Suppressor macrophage treated with lipopolysaccharide for 4 hours (primary cell): ENCODE measurements at places on chromosomes 5 and 9.

GRCh38 chr9:77554586-77555105 lies 93.5 kb downstream of the GNA14 start:
- DNase-seq: no peak

- no peak for DNase-seq
These were observed 90.7 kb downstream of the CDKN2A start for GRCh38 chr9:21903380-21903965.

DNA sequence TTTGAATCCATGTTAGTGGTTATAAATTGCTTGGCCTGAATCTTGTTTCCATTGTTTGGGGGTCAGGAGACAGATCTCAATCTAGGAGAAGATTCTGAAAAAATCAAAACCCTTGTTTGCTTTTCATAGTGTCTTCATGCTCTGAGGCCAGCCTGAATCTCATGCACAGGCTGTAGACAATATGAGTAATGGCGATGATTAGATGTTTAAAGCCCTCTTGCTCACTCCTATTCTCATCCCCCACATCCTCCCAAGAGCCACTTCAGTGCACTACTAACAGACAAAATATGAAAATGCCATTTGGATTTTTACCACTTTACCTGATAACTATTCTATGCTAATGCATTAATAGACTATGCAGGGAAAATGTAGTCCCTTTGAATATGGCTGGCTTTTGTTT lies 129.4 kb downstream of the NUDT12 start:
- DNase-seq: no peak

DNA sequence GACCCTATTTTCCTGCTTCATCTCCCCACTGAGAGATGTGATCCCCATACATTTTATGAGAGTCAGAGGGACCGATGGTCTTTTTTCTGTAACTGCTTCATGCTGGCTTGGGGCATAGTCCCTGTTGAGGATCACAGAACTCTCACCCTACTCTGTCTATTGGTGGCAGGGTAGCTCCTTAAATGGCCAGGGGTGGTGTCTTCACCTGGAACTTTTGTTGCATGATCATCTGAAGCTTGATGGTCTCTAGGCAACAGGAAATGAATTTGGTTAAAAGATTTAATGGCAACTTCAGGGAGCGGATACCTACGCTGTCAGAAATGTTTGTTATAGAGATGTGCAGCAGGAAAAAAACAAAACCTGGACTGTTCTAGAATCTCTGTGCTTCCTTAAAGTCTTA lies 87.0 kb upstream of the GLIS3 start:
- DNase-seq: no peak

GRCh38 chr5:90294604-90295003 lies 115.0 kb downstream of the CETN3 start:
- no peak for DNase-seq

GRCh38 chr9:88383176-88383575 lies 5.1 kb upstream of the SPIN1 start:
- peak; percentile 42 for DNase-seq

- no peak for DNase-seq
These were observed 16.6 kb downstream of the ZNF131 start for GRCh38 chr5:43137326-43137725.

DNA sequence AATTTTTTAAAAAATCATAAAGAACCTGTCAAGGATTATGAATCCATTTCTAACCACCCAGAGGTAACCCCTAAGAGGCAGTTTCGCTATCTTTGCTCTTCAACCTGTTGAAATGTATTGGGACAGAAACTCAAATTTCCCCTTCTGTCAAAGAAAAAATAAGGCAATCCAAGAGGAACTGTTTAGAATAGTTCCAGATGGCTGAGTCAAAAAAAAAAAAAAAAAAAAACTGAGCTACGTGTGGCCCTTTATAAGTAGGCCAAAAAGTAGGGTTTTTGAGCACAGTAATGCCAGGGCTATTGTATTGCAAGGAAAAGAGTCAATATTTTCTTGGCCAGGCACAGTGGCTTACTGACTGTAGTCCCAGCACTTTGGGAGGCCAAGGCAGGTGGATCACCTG lies 94.9 kb downstream of the RAD23B start:
- DNase-seq: no peak

DNA sequence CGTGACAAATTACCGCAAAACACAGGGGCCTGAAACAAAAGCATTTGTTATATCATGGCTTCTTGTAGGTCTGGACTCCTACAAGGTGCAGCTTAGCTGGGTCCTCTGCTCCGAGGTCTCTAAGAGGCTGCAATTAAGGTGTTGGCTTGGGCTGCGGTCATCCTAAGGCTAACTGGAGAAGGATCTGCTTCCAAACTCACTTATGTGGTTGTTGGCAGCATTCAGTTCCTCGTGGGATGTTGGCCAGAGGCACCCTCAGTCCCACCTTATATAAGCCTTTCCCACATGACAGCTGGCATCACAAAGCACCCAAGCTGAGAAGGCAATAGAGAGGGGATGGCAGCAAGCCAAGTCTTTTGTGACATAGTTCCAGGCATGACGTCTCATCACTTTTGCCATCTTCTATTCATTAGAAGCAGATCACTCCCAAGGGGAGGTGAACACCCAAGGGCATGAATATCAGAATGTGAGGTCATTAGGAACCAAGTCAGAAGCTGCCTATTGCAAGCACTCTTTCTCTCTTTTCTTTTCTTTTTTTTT lies 47.9 kb upstream of the ZBTB43 start:
- no peak for DNase-seq

GRCh38 chr5:140764177-140764973 lies 21.6 kb upstream of the PCDHA1 start:
- DNase-seq: no peak

DNA sequence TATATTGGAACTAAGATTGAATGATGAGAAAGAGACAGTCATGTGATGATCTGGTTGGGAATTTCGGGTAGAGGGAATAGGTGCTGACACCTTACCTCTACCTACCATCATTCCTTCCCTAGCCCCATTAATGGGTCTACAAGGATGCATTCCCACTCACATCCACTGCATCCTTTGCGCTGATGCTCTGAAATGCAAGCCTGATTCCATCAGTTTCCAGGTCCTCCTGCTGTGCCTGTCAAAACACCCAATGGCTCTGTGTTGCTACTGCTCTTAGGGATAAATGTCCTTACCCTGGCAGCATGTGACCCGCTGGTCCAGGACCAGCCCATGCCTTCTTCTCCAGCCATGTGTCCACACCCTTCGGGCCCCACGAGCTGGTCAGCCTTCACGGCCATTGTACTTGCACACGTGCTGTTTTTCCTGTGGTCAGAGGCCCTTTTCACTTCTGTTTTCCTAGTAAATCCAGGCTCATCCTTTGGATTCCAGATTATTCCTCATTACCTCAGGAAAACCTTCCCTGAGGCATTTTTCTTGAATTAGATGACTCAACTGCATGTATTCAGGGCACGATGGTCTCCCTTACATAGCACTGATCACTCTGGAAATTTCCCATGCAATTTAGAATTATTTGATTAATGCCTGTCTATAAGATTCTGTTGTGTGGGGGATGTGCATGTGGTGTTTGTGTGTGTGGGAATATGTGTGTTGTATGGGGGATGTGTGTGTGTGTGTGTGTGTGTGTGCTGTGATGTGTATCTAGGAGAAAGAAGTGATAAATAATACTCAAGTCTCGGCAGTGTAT lies 185.0 kb downstream of the DIRAS2 start:
- DNase-seq: no peak

- DNase-seq: no peak
These were observed 431.6 kb downstream of the IRX1 start for GRCh38 chr5:4027088-4027734.

DNA sequence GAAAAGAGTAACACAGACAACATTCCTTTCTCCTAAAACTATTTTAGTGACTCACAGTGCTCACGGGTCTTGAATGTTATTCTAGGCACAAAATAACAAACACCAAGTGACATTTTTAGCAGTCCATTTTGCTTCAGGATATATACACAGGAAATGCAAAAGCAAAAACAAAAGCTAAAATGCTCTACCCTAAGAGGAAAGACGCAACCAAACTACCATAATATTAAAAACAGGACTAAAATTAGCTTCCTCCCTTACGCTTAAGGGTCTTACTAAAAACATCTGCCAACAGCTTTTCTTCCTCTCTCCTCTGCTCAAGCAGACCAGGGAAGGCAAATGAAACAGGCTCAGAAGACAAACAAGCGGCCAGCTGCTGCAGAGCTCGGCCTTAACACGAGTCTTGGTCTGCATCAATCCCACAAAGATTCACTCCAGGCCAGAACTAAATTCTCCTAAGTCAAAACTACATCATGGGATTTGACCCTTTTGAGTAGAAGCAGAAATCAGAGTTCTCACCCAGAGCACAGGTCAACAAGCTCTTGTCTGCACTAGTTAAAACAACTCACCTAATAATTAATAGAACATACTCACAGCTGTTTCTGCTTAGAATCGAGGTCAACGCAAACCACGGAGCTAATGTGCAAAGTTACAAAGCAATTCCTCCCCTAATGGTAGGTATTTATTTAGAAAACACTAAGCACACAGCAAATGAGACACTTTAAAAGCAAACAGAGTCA lies 62.3 kb downstream of the RAPGEF1 start:
- DNase-seq: peak; percentile 70

DNA sequence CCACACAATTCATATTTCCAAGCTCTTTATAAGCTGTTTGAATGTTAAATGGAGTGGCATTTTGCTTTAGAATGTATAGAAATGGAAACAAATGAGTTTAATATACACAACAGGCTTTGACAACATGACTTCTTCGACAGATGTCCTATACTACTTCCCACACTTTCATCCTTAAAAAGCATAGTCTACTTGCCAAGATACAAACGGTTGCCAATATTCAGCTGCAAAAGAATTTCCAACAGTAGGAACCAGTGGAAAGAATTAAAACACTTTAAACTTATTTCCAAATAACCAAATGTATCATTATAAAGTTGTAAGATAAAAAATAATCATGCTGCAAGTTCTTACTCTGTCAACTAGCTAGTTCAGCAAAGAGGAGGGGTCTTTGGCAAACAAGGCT lies 456.4 kb downstream of the PDE4D start:
- no peak for DNase-seq

DNA sequence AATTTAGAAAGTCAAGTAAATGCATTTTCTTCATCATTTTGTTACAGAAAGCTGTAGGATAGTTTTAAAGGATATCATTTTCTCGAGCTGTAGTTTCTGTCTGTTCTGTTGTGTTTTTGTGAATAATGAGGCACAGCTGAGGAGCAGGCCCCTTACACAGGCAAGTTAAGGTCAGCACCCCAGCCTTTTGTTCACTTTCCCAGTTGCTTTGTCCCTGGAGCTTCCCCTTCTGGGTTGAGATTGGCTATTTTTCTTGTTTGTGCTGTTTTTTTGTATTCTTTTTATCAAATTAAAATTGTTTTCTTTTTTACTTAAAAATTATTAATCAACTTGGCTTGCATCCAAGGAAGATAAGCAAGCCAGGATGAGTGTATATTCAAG lies 213.8 kb upstream of the ACTBL2 start:
- no peak for DNase-seq

DNA sequence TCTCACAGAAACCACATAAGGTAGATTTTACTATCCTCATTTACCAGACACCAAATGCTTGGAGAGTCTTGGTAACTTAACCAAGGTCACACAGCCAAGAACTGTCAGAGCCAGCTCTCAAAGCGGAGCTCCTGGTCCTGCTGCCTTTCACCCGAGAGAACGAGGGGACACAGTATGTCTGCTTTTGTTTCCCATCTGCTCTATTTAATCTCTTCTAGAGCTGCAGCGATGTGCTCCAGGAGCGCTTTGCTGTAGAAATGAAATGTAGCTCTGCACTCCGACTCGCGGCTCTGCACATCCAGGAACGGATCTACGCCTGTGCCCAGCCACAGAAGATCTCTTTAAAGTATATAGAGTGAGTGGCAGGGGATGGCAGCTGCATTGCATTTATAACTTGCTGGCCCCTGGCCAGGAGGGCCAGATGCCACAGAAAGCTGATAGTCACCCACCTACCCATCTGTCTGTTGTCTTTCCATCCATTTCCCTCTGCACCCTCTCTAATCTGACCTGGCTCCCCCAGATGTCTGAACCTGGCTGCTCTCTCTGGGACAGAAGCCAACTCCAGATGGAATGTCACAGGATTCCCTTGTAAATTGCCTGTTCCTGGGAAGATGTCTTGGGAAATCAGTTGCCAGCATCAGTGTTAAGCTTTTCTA lies 21.4 kb upstream of the TRMT10B start:
- no peak for DNase-seq

DNA sequence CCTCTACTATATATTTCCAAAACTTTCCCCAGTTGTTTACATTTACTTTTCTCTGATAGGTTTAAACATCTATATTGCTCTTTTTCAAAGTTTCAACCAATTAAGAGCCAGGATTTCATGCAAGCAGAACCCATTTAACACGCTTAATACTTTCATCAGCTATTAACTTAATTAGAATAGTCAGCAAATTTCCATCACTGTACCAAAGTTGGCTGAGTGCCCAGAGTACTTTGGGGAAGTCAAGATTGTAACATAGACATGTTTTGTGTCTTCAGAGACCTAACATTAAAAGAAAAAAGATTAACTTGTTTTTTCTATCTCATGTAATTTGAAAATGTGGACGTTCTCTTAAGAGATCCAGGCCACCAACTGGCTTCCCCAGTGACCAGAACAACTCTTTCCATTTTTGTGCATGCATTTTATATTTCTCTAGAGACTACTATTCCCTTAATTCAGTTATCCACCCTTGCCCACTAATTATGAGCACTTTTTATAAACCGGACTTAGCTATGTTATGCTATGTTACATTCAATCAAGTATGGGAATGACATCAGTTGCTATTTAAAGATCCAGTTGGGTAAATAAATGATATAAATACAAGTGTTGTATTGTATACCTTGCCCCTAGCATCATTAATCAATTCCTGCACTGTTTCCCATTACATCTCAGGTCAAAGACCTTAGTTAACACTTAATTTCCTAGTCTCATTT lies 478.1 kb upstream of the NMUR2 start:
- no peak for DNase-seq

DNA sequence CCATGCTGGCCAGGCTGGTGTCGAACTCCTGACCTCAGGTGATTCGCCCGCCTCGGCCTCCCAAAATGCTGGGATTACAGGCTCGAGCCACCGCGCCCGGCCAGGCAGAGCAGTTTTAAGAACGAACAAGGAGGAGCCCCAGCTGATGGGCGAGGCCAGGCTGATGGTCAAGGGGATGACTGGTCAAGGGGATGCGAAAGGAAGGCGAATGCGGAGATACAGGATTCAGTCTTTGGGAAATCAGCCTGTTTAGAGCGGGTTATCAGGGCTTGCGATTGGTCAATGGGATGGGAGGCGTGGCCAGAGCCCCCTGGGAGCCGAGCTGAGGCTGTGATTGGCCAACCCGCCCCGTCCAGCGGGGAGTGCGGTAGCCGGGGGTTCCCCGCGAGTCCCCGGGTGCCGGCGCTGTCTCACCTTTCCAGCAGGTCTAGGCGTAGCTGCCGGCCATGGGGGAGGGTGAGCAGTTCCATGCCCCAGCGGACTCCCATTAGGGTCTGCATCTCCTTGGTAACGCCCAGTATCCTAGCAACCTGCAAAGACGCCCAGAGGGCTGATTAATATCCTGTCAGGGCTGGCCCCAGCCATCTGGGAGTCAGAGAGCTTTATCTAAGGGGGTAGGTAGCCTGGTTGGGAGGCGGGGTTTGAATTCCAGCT lies 7.5 kb upstream of the TOR2A start:
- DNase-seq: no peak
